Activated effector memory CD4-positive, alpha-beta T cell treated with Interleukin-2 at 50 U/mL for 16 hours (primary cell): ENCODE measurements at places on chromosomes 4 and X.

- no peak for DNase-seq
Observed at GRCh38 chr4:3385711-3386420, 55.9 kb upstream of the HGFAC start.

GRCh38 chr4:150321113-150321512 is 242.9 kb downstream of the DCLK2 start:
- no peak for DNase-seq

DNA sequence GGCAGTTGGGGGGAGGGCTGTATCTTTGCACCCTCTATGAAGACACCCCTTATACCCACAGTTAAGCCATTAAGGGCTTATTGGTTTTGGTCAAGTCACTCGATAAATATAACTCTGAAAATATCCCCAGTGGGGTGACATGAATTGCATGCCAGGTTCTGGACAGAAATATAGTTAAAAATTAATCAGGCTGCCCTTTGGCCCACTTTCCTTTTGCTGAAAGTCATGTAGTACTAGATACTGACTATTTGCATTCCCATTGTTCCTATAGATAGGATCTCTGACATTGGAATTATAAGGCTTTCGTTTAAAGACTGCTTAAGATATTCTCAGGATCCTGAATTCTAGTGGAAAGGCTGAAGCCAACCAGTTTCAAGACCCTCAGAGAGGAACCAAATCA is 43.5 kb upstream of the LAMP2 start:
- no peak for DNase-seq

DNA sequence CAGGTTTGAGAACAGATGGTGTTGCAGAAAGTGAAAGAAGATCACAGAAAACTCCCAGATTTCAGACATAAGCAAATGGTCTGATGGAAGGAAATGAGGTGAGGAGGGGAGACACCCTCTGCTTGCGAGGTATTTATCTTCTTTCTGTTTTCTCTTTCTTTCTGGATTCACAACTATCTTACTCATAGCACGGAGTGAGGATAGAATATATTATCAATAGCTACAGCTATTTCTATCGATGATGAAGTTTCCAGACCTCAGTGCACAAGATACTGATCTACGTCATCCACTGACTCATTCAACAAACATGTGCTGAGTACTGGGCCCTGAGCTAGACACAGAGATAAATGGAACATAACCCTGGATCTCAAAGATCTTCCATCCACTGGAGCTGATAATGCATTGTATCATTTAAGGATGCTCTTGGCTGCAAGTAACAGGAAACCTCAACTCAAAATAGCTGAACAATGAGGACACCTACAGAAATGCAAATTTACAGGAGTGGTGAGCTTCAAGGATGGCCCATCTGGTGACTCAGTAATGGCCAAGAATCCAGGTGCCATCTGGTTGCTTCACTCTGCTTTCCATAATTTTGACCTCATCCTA is 21.2 kb downstream of the SLC2A9 start:
- DNase-seq, result no peak

GRCh38 chr4:1490654-1491327 is 84.5 kb upstream of the NKX1-1 start:
- no peak for DNase-seq

DNA sequence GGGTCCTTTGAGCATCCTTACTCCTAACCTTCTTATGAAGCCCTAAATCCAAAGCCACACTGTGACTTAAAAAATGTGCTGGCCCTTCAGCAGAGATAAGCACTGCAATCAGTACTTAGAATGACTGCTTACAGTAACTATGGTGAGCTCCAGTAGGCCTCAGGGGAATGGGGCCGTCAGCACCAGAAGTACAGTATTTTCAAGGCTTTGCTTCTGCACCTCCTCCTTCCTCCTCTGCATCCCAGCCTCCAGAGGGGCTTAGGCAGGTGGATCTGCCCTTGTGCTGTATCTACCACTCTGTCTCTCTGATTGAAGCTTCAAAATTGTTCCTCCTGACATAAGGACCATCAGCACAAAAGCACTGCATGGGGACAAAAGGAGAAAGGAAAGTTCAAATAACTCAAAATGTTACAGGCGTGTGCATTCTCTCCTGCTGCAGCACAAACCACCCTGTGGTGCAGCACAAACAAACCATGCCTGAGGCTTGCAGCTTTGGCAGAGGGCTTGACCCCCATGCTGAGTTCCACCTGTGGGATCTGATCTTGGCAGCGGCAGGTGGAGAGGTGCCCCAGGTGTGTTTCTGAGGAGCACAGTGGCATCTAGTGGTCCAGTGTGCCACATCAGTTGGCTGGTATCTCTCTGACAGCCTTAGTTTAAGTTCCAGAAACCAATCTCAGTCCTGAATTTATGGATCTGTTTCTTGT is 164.7 kb downstream of the SOWAHB start:
- no peak for DNase-seq

DNA sequence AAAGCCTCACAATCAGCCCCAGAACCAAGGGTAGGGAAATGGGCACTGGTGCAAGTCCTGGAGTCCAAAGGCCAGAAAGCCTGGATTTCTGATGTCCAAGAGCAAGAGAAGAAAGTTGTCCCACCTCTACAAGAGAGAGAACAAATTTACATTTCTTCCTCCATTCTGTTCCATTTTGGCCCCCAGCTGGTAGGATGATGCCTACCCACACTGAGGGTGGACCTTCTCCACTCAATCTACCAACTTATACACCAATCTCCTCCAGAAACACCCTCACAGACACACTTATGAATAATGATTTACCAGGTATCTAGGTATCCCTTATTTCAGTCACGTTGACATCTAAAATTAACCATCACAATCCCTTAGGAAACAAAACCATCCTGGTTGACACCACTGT is 367.8 kb upstream of the GRIA3 start:
- DNase-seq, result no peak

DNA sequence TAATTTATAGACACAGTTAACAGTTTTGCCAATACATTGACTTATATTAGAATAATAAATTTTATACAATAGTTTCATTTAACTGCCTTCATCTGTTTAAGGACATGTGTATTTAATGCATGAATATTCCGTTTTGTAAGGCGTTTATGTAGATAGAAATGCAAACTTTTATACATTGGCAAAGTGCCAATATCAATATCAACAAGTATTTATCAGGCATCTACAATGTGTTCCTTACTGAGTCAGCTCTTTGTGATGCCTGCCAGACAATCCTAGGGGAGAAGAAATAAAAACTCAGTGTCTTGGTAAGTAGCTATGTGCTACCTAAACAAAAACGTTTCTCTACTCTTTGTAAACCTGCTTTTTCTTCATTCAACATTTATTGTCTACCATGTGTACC is 1142.2 kb downstream of the C4orf33 start:
- DNase-seq, result no peak

DNA sequence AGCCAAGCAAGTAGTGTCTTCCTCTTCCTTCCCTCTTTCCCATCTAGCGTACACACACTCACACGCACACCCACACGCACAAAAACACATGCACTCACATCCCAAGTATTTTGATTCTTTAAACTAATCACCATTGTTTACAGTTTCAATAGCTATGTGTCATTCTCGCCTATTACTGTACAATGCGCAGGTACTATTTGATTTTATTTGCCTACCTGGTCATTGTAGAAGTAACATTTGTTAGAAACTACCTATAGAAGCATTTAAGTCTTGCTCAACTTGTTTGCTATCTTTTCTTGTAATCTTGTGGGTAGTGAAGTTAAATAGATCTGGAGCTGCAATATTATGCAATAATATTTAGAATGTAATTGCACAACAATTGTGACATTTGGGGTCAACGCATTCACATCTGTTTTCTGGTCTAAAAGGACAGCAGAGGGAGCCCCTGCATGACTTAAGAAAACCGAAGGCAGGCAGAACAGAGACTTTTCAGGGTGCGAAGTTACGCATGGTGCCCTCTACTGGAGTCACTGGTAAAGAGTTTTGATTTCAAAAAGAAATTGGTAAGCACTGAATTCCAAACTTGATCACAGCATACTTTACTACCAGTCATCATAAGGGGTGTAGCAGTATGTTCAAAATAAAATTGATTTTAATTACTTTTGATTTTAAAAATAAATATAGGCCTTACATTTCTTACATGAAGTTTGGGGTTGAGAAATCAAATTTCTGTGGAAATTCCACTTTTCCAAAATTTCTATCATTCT is 503.3 kb upstream of the FAM241A start:
- no peak for DNase-seq

DNA sequence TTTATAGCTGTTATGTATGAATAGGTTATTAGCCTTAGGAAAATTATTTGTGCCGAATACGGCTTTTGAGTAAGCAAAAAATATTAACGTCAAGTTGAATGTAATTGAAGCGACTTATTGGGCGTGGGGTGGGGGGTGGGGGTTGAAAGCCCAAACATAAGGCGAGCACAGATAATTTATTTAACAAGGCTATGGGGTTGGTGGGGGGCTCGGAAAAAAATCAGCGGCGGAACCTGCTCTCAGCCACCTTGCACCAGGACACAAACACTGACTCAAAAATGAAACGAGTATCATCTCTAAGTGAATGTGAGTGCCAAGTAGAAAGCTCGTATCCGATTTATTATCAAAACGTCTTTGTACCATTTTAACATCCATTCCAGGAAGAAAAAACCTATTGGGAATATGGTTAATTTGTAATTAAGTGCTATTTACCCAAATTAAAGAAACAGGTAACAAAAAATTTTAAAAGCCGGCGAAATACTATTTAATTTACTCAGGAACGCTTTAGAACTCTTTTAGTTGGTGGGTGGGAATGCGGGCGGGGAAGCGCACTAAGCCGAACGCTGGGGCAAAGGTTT is 902 bp upstream of the LARP1B start:
- no peak for DNase-seq

DNA sequence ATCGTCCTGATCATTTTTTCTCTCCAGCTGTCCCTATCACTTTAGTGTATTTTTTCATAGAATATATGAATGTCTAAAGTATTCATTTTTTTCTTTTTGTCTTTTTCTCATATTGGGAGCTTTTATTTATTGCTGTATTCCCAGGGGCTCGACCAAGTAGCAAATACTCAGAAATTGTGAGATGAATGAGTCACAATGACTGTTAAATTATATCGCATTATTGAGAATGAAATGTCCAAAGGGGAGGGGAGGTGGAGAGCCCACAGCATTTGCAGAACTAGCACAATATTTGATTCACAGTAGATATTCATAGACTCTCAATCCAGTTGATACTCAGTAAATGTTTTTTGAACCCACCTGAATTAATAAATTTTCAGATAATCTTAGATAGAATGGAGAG is 543.6 kb upstream of the FAM241A start:
- DNase-seq, result no peak

GRCh38 chr4:120508036-120508435 is 414.5 kb downstream of the PRDM5 start:
- no peak for DNase-seq

DNA sequence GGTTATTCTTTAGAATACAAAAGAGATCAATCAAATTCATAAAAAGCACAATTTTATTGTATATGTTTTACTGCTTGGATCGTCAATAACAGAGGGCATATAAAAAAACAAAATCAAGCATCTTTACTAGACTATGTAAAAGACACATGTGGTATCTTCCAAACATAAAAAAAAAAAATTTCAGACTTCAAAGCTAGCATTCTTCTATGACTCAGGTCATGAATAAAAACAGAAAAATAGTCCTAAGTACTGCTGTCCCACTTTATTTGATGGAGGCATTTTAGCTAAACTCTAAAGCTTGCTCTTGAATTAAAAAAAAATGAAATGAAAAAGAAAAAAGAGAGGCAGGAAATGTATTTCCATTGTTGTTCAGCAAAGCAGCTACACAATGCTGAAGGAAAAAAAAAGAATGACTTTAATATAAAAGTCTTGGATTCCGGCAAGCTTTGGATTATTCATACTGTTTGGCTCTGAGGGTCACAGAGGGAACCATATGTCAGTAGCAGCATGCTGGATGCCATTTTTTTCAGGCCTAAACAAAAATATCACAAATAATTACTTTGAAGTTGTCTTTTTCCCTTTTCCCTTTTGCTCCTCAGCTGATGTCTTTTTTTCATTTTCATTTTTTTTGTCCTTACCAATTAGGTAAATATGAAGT is 249.1 kb upstream of the DIAPH2 start:
- no peak for DNase-seq

GRCh38 chr4:78863254-78863869 is 75.9 kb downstream of the PAQR3 start:
- DNase-seq, result no peak

GRCh38 chr4:123786920-123787319 is 390.3 kb downstream of the SPRY1 start:
- no peak for DNase-seq

GRCh38 chrX:73847991-73848390 is 285.0 kb downstream of the CHIC1 start:
- DNase-seq, result no peak

DNA sequence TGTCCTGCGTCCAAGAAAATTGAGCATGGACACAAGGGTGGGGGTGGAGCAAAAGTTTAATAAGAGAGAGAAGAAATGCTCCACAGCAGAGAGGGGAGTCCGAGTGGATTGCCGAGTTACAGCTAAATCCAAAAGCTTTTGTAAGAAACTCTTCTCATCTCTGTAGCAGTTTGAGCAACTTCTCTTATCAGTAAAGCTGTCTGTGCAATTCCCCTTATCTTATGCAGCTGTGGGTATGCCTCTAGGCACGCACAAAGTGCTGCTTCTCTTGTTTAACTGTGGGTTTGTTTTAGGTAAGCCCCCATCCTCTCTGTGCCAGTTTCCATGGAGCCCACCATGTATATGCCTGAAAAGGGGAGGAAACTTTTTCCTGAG is 44.8 kb downstream of the HMGB2 start:
- no peak for DNase-seq

DNA sequence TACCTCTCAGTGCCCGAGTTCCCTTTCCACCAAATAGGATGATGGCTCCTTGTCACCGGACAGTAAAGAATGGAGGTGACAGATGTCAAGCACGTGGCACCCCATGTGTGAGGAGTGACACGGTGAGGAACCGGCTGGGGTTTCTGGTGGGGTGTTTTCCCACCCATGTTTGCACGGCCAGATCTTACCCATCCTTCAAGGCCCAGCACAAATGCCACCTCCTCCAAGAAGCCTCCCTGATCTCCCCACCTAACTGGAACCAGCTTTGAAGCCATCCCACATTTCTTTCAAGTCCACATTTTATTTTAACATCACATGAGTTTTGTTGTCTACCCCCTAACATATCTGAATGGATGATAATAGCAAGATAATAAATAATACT is 63.0 kb downstream of the WFS1 start:
- DNase-seq, result no peak

- DNase-seq, result no peak
Observed at GRCh38 chr4:156773648-156774357, 197.8 kb downstream of the PDGFC start.

DNA sequence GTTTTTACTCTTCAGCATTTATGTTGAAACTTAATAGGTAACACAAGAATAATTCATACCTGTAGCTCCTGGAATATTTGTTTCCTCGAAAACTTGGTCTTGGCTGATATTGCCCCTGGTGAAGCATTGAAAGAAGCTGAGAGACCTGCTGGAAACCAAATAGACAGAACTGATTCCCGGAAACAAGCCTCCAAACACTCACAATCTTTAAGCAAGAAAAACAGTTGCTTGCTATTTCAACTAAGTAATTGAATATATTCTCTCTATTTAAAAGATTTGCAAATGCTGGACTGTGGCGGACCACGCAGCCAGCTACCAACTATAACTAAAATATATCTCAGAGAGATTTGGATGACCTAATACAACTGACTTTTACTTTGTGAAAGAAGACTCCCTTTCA is 3.6 kb downstream of the PCDH18 start:
- DNase-seq, result no peak
